ENCODE measurements at places on chromosomes 5 and 9.

DNA sequence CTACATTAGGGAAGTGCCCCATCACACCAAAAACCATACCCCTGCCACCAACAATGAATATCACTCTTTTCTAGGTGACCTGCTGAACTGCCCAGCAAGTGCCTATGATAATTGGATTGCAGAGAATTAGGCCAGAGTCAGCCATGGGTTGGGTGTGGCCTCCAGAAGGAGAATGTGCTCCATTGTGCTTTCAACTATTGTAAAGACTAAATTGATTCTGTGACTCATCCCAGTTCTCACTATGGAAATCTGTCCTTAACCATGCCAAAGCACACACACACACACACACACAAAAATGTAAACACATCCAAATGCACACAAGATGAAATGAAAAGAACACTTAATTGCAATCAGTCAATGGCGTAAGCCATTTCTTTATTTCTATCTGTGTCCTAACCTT, 25.7 kb downstream of the DRD1 start:
- DNase-seq: no peak

DNA sequence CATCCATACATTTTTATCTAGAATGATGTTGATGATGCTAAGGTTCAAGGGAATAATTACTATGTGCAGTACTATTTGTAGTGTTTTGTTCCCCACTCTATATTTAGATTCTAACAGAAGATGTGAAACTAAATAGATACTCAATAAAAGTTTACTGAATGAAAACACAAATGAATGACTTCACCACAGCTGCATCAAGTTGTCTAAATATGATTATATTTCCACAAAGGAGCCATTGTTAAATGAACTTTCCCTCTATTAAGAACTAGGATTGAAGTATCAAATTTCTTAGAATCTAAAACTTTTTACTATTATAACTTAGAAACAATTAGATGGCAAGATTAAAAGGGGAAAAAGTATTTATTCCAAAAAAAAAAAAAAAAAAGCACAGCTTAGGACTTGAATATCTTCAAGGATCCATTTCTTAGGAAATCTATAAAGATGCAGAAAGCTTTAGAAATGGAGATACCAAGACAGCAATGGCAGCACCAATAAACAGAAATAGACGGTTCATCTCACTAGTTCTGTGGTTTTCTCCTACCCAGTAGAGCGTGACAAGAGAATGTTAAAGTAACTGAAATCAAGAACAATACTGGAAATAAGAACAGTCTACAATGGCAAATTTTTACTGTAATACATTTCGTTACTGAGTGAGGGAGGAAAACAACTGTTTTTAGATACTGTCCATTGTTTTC, 347.6 kb downstream of the EBF1 start:
- DNase-seq: no peak

DNA sequence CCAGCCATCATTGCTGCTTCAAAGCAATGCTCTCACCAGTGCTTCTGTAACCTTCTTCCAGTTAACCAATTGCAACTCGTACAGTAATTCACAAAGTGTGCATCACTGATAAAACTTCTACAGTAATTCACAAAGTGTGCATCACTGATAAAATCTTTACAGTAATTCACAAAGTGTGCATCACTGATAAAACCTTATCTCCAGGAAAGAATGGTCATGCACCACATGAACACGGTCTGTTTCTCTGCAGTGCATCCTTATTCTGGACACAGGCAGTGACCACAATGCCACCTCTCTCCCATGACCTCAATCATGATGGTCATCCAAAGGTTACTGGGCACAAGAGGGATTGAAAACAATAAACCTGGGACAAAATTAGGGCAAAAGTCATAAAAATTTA, 153.6 kb downstream of the TSSK1B start:
- DNase-seq: no peak

GRCh38 chr5:126508251-126508961, 85.2 kb downstream of the GRAMD2B start:
- no peak for DNase-seq

DNA sequence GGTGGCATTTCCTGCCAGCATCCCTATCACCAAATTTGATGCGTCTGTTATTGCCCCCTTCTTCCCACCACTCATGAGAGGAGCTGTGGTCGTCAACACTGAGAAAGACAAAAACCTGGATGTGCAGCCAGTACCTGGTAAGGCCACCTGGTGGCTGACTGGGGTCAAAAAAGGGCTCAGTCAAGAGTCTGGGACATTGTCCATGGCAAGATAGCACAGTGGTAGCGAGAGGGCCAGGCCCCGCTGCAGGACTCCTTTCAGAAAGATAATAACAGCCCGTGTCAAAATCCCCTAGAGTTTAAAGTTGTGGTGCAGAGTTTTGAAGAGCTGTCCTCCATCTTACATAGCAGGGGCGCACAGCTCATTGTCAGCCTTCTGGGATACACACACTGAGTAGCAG, 40.8 kb downstream of the CSF1R start:
- no peak for DNase-seq

- no peak for DNase-seq
Observed at GRCh38 chr5:109307951-109308350, 101.8 kb downstream of the PJA2 start.

- DNase-seq: no peak
Observed at GRCh38 chr5:74490814-74491213, 149.7 kb downstream of the ENC1 start.

- peak; percentile 51 for DNase-seq
Observed at GRCh38 chr9:18480662-18481093, 6.7 kb downstream of the ADAMTSL1 start.

GRCh38 chr5:176429972-176430371, 13.6 kb upstream of the CLTB start:
- DNase-seq: no peak

DNA sequence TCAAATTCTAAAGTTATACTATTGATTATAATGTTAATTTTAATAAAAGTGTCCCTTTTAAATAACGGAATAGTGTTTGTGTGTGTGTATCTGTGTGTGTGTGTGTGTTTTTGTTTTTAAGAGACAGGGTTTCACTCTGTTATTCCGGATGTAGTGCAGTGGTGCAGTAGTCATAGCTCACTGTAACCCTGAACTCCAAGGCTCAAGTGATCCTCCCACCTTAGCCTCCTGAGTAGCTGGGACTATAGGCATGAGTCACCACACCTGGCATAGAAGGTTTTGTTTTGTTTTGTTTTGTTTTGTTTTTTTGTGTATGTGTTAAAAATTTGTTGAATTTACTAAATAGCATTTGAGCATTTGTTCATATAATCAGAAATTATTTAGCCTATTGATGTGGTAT, 64.6 kb downstream of the YTHDC2 start:
- DNase-seq: no peak

DNA sequence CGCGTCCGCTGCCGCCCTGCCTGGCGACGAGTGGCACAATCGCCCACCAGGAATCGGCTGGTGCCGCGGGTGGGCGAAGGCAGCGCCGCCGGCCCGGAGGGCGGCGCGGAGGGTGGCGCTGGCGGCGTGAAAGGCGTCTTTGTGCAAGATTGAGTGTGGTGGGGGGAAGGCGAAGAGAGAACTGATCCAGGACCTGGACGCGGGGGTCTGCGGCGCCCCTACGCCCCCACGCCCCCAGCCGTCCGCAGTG, 4.6 kb upstream of the RGMB start:
- DNase-seq: no peak

- no peak for DNase-seq
Observed at GRCh38 chr5:52682492-52682891, 105.2 kb upstream of the ITGA1 start.

GRCh38 chr5:112411903-112412302, 7.2 kb downstream of the EPB41L4A start:
- no peak for DNase-seq

- DNase-seq: peak; percentile 33
Observed at GRCh38 chr5:131530706-131531331, 104.2 kb downstream of the RAPGEF6 start.

DNA sequence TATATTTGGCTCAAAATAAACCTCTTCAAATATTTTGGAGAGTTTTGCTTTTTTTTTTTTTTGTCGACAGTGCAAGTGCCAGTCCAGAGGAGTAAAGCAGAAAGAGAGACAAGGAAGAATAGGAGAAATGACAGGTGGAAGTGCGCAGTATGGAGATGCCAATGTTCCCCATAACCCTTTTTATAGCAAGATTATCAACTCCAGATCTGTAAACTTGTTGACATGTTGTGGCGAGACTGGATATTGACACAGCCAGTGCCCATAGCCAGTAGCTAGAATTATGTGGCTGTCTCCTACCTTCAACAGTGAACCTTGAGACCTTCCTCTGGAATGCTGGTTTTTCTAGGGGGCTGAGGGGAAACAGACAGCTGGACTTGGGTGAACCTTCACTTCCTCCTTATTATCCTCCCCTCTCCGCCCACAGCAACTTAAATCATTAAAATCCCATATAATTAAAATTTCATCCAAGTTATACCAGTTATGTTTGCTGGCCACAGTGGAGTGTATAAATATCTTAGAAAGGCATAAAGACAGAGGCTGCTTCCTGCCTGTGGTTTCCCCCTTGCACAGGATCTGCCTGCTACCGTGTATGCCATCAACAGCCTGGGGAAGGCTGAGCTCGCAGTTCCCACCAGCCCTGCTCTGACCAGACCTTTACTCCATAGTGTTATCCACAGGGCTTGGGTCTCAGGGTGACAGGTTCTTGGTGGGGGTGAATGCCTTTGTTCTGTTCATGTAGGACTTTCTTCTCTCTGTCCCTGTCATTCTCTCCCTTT, 112.3 kb upstream of the ANKH start:
- DNase-seq: no peak

GRCh38 chr9:130897848-130898551, 1.4 kb upstream of the QRFP start:
- DNase-seq: no peak

GRCh38 chr5:172853355-172853975, 19.4 kb downstream of the ERGIC1 start:
- no peak for DNase-seq

DNA sequence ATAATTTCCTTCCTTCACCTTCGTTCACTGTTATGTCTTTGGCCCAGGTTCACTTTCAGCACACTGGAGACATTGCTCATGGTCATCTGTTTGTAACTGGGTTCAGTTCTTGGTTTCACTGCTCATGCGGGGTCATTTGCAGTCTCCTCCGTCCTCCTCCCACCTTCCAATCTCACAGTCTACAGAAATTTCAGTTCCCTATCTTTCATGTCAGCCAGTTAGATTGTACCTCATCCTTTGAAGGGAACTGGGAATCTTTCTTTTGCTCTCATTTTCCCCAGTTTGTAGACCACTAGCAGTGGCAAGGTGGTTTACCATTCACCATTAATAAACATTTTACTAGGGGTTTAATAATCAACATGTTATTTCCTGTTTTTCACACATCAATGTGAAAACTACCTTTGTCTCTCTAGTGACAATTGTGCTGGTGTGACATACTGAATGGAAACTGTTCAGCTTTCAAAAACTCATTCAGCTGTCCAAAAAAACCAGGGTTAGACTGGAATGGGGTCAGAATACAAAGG, 100.9 kb upstream of the IL6ST start:
- no peak for DNase-seq

GRCh38 chr9:128788445-128788844, 1.4 kb downstream of the TBC1D13 start:
- DNase-seq: no peak

GRCh38 chr5:38188591-38188990, 69.8 kb upstream of the EGFLAM start:
- no peak for DNase-seq

- peak; percentile 9 for DNase-seq
Observed at GRCh38 chr5:168132241-168132641, 159.2 kb upstream of the WWC1 start.

- DNase-seq: no peak
Observed at GRCh38 chr5:1111727-1112289, at the start of gene SLC12A7. Gene SLC12A7, minus strand, starts transcription at chr5:1112063. Its CDS starts 72 bp downstream, at chr5:1111991.

- DNase-seq: peak; percentile 88
Observed at GRCh38 chr9:16352791-16353401, 517.6 kb downstream of the BNC2 start.

DNA sequence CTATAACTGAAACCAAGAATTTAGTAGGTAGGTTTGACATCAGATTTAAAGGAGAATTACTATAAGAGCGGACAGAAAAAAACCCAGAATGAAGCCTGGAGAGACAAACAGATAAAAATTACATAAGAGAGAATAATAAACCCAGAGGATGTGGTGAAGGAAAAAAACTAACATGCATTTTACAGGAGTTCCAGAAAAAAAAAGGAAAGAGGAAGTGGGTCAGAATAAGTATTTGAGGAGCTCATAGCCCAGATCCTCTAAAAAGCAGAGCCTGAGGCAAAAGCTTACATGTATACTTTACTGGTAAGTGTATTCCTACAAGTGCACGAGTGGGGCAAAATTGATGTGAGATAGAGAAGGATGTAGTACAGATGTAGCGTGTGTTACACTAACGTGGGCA, 43.1 kb upstream of the NAA35 start:
- DNase-seq: no peak

DNA sequence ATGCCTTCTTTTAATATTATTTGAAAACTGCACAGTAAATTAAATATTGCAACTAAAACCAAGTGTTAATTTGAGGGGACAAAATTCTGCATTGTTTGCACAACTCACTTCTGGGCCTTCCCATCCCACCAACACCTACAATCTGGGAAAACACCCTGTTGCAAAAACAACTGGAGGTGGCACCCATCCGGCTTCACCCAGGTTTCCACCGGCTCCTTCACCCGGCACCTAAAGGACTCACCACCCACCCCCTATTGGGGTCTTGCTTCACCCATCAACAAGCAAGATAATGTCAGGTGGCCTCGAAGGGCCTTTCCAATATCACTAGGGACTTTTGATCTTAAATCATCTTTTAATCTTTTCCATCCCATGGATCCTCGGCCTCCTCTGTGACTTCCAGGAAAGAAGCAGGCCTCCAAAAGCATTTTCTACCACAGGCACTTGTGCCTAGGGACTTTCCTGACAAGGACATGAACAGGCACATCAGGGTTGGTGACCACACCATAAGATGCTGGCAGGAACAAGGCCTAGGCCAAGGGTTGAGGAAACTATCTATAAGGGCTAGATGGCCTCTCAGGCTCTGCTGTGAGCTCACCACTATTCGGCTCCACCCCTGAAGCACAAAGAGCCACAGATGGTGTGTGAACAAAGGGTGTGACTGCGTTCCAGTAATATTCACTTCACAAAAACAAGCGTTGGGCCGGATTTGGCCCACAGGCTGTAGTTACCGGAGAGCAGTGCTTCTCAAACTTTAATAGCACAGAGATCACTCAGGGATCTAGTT, 205.1 kb downstream of the AUH start:
- DNase-seq: no peak

Data from iris pigment epithelial cell (primary cell).